ENCODE measurements at places on chromosomes 7 and 10.

DNA sequence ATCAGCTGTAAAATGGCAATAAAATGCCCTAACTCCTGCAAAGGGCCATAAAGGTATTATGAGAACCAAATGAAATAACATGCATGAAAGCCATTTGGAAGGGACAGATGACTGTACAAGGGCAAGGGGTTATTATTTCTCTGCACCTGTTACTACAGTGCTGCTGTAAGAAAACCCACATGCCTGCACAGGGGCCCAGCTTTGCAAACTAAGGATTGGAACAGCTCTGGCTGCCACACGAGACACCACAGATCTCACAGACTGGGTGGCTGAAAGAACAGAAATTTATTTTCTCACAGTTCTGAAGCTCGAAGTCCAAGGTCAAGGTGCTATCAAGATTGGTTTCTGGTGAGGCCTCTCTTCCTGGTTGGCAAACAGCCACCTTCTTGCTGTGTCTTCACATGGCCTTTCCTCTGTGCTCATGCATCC is 409.0 kb upstream of the NRP1 start:
- DNase-seq, result no peak
- no peaks in the 10 kb centered on the region for H3K36me3 ChIP-seq
- H3K27ac ChIP-seq, result no peak overlapping the region
- peaks cover 4% of the 10 kb centered on the region for H3K4me1 ChIP-seq

DNA sequence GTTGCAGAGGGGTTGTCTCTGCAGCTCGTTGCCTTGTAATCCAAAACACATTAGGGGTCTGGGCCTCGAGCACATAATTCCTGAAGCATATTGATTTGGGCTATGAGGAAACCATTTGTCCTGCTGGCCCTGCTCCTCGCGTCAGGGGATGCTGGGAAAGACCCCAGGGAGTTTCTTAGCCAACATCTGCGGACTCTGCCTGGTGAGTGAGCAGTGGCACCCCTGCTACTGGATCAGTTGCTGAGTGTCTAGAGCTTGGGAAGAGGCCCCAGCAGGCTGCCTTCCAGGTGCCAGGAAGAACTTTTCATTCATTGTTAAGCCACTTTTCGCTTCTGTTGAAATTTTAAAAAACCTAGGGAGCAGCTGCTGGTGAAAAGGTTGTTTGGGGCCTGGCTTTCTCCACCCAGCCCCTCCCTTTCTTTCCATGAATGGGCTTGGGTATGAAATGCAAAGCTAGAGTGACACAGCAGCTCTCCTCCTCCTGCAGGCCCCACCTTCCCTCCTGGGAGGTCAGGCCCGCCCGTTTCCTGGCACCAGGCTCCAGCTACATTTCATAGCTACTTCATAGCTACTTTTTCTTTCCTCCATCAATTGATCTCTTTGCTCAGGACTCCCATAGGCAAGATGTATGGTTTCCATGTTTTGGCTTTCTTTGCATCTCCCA is 26.8 kb downstream of the TACR2 start:
- H3K36me3 ChIP-seq, result peaks cover 7% of the 10 kb centered on the region
- H3K27me3 ChIP-seq, result no peaks in the 10 kb centered on the region
- peaks cover 16% of the 10 kb centered on the region for H3K4me1 ChIP-seq
- H3K27ac ChIP-seq, result no peak overlapping the region

- DNase-seq, result no peak
- H3K4me3 ChIP-seq, result no peak overlapping the region
- H3K27me3 ChIP-seq, result no peaks in the 10 kb centered on the region
- no peaks in the 10 kb centered on the region for H3K36me3 ChIP-seq
- peaks cover 7% of the 10 kb centered on the region for H3K4me1 ChIP-seq
These were observed 54.4 kb upstream of the SEC61G start for GRCh38 chr7:54813398-54813797.

- no peak overlapping the region for H3K4me3 ChIP-seq
- peaks cover 28% of the 10 kb centered on the region for H3K36me3 ChIP-seq
- no peak for DNase-seq
- H3K27me3 ChIP-seq, result no peaks in the 10 kb centered on the region
- peaks cover 24% of the 10 kb centered on the region for H3K4me1 ChIP-seq
- H3K27ac ChIP-seq, result peak overlapping the region; percentile 39
These were observed 230.5 kb downstream of the FANK1 start for GRCh38 chr10:126126866-126127265.

- DNase-seq, result no peak
- no peak overlapping the region for H3K4me3 ChIP-seq
- H3K36me3 ChIP-seq, result no peaks in the 10 kb centered on the region
- H3K27ac ChIP-seq, result no peak overlapping the region
- peaks cover 20% of the 10 kb centered on the region for H3K27me3 ChIP-seq
These were observed 55.5 kb upstream of the LHFPL3 start for GRCh38 chr7:104272767-104273384.

DNA sequence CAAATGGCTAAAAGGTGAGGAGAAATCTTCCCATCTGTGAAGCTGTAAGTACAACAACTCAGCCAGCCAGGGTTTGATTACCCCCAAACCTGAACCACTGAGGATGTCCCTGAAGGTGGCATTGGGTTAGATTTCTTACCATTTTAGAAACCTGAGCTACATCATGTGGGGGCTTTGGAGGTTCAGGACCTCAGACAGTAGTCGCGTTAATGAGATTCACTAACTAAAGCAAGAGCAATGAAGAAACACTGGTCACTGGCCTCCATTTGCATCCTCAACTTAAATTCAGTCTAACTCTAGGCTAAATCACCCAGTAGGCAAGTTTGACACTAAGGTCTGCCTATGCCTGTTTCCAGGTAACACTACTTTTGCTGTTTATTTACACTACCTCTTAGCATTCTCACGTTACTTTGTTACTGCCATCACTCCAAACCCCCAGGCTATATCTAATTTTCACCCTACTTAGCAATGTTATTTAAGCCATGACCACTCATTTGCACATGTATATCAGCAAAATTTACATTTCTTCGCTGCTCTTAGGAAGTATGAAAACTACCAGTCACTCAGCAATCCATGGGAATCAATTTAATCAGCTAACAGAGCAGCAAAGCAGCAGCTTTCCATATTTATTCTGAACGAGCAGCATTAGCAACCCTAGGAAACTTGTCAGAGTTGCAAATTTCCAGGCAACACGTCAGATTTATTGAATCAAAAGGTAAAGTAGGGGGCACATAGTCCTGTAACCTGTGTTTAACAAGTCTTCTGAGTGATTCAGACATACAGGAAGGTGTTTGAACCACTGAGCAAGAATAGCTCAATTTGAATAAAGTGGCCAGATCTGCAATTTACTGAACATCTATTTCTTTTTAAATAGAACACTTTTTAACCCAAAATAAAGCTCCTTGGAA is 788.4 kb upstream of the SORCS1 start:
- H3K4me3 ChIP-seq, result no peak overlapping the region
- no peaks in the 10 kb centered on the region for H3K36me3 ChIP-seq
- no peaks in the 10 kb centered on the region for H3K27me3 ChIP-seq
- DNase-seq, result no peak
- H3K4me1 ChIP-seq, result no peaks in the 10 kb centered on the region
- no peak overlapping the region for H3K27ac ChIP-seq

DNA sequence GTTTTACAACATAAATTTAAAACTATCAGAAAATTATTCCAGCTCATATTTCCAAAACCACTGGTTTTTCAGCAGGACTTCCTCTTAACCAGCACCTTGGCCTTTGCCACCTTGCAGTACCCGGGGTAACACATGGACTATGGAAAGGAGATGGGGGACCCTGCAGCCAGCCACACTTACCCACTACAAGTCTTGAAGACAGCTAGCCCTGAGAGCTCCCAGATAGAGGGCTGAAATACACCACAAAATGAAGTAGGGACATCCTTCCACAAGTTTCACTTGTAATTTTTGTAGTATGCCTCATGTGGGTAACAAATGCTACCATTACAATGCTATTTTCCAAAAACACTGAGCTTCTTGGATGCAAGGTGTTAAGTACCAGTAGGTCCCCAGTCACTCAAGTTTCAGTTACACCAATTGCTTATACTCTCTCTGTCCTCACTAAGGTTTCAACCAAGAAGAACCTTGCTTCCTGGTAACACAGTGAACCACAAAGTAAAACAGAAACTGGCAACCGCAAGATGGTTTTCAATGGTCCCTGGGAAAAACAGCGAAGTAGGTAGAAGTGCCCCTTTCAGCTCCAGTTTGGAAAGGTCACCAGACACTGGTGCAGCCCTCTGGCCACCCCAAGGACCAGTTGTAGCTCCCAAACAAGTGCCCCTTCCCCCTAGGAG is 110.9 kb downstream of the SGMS1 start:
- peaks cover 54% of the 10 kb centered on the region for H3K4me1 ChIP-seq
- H3K36me3 ChIP-seq, result no peaks in the 10 kb centered on the region
- no peak overlapping the region for H3K27ac ChIP-seq
- no peak for DNase-seq

DNA sequence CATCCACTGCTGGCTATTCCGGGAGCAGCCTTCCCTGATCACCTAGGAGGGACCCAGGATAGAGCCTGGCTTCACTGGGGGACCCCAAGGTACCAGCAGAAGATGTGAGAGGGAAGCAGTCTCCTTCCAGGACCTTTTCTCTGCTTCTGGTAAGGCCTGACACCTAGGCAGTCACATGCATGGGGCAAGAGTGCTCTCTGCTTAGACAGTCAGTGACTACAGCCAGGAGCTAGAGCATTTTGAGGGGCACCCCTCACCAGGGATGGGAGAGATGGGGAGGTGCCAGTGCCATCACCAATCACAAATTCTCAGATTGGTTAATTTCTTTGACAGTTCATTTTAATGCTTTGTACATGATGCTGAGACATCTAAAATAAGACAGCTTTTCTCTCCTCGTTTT is 13.9 kb upstream of the ADO start:
- DNase-seq, result no peak
- H3K36me3 ChIP-seq, result peaks cover 13% of the 10 kb centered on the region
- H3K4me1 ChIP-seq, result peaks cover 15% of the 10 kb centered on the region
- no peaks in the 10 kb centered on the region for H3K27me3 ChIP-seq
- no peak overlapping the region for H3K4me3 ChIP-seq

DNA sequence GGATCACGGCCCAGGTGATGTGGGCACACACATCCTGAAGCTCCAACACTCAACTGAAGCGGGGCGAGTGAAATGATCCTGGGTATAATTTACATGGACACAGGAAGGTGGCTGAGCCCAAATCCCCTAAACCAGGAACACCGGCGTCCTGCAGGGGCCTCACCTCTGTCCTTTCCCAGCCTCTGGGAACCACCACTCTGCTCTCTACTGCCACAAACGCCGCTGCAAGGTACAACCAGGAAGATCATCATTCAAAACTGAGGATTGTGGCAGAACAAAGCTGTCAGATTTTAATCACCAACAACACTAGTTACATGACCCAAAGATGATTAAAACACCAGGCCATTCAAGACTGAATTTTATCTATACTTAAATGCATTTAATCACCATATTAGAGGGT is 104.0 kb downstream of the DIP2C start:
- H3K27me3 ChIP-seq, result no peaks in the 10 kb centered on the region
- no peak overlapping the region for H3K4me3 ChIP-seq
- no peak for DNase-seq
- H3K36me3 ChIP-seq, result no peaks in the 10 kb centered on the region
- no peak overlapping the region for H3K27ac ChIP-seq
- peaks cover 52% of the 10 kb centered on the region for H3K4me1 ChIP-seq

DNA sequence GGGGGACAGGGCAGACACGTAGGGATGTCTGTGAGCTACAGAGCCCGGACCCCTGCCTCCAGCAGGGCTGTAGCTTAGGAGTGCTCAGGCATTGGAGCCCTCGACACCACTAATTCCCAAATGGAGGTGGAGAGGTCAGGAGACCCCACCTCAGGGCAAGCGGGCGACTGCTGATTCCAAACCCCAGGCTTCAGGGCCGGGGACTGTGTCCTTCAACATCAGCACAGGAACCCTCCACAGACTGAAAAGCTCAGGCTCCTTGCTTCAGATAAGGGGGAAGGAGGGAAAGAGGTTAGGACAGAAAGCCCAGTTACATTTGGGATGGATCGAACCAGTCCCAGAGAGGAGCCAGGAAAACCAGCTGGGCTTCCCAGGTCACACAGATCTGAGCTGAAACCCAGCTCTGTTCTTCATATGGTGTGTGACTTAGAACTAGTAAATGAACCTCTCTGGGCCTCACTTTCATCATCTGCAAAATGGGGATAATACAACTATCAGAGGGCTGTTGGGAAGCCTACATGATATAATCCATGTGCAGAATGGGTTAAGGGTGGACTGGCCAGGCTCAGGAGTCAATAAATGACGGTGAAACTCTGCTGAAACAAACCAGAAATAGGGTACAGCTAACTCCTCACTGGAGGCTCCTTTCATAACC is 16.7 kb downstream of the POLL start:
- H3K27me3 ChIP-seq, result peaks cover 66% of the 10 kb centered on the region
- peaks cover 4% of the 10 kb centered on the region for H3K4me1 ChIP-seq
- H3K27ac ChIP-seq, result no peak overlapping the region
- H3K36me3 ChIP-seq, result no peaks in the 10 kb centered on the region

DNA sequence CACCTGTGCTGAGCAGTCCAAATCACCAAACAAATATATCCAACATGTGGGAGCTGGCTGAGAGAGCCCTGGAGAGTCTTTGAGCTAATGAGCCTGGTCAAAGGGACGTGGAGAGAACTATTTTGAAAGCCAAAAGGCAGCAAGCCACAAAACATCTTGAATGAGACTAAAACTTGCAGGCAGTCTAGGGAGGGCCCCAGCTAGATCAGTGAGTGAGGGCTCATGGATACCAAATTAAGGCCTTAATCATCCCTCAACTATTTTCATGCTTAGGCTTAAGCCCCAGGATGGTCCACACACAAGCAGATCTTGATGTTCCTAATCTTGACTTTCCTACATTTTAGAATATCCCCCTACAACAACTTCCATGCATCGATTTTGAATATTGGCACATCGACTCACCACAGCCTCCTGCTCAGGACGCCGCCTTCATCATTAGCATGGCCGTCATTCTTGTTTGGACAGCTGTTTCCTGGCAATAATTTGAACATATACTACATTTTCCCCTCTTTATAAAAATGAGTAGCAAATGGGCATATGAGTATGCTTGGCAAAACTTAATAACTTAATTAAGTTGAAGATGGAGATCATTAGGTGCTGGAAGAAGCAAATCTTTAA is 86.9 kb upstream of the ADAM12 start:
- H3K36me3 ChIP-seq, result no peaks in the 10 kb centered on the region
- H3K4me1 ChIP-seq, result peaks cover 19% of the 10 kb centered on the region
- H3K27me3 ChIP-seq, result no peaks in the 10 kb centered on the region
- H3K27ac ChIP-seq, result no peak overlapping the region
- DNase-seq, result no peak
- no peak overlapping the region for H3K4me3 ChIP-seq

- H3K4me1 ChIP-seq, result peaks cover 12% of the 10 kb centered on the region
- H3K4me3 ChIP-seq, result no peak overlapping the region
- no peak for DNase-seq
- no peak overlapping the region for H3K27ac ChIP-seq
These were observed 41.5 kb downstream of the DOCK1 start for GRCh38 chr10:126946746-126947145.

DNA sequence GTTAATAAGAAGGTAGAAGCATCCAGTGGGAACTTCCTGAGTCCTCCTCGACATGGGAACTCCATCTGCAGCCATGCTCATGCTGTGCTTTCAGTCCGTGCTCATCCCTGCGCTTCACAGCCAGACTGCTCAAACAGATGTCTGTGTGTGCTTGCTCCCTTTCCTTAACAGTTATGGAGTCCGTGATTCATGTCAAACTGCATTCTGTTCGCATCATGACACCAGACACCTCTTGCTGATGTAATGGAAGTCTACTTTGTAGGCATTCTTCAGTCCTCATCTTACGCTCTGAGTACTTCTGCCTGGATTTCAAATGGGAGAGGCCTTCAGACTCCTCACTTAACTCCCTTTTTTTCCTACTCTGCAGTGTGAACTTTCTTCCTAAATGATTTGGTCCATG is 304.9 kb downstream of the SUGCT start:
- DNase-seq, result no peak
- no peak overlapping the region for H3K27ac ChIP-seq
- H3K36me3 ChIP-seq, result peaks cover 8% of the 10 kb centered on the region
- no peaks in the 10 kb centered on the region for H3K4me1 ChIP-seq

Measured in neural crest cell (in vitro differentiated cells).